Osteocyte (in vitro differentiated cells): ENCODE measurements at places on chromosomes 13 and 19.

DNA sequence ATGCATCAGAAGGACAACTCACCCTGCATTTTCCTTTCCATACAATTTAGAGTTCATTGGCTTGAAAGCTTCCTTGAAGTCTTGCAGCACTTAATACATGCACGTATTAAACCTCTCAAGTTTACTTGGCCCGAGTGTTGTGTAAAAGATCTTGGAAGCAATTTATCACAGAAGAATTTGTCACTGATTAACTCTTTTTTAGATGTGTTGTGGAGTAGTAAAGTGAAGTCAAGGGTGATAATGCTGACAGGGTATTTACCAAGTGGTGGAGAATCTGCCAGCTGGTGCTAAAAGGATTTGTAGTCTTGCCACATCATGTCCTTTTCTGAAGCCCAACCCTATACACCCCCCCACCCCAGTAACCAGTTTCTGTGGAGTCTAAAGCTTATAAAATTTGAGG, 421.0 kb upstream of the MIR17HG start:
- no peak for DNase-seq
- H3K4me3 ChIP-seq, result no peak overlapping the region
- no peaks in the 10 kb centered on the region for H3K36me3 ChIP-seq
- H3K27ac ChIP-seq, result no peak overlapping the region
- H3K4me1 ChIP-seq, result no peaks in the 10 kb centered on the region

DNA sequence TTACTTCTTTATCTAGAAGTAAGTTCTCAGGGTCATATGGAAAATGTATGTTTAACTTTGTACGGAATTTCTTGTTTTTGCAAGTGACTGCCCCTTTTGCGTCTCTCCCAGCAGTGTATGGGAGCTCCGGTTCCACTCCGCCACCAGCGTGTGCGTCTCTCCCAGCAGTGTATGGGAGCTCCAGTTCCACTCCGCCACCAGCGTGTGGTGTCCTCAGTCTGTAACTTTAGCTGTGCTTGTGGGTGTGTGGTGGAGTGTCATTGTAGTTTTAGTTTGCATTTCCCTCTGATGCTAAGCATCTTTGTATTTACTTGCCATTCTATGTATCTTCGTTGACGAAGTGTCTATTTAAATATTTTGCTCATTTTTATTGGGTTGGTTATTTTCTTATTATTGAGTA, 2.4 kb downstream of the CUL4A start:
- H3K27me3 ChIP-seq, result no peaks in the 10 kb centered on the region
- no peak overlapping the region for H3K27ac ChIP-seq
- peaks cover 11% of the 10 kb centered on the region for H3K36me3 ChIP-seq
- DNase-seq, result peak; percentile 67

GRCh38 chr19:42487032-42487797, 41.1 kb downstream of the CEACAM1 start:
- peaks cover 2% of the 10 kb centered on the region for H3K27me3 ChIP-seq
- no peak overlapping the region for H3K27ac ChIP-seq

DNA sequence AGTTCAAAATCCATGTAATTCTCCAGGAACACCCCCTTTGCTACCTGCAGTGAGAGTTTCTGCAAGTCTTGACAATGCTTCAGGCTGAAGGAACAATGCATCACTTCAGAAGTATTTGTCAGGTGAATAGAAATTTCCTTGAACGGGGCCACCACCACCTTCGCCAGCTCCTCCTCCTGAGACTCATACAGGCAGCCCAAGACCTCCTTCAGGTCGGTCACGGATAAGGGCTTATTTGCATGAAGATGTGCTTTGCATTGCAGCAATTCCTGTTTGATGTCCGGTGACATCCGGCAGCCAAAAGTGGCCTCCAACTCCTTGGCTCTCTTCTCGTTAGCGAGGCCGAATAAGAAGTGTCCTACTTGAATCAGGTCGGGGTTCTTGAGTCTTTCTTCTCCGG, 8.4 kb downstream of the NLRP7 start:
- no peak overlapping the region for H3K27ac ChIP-seq
- no peaks in the 10 kb centered on the region for H3K36me3 ChIP-seq
- H3K27me3 ChIP-seq, result no peaks in the 10 kb centered on the region

- H3K27ac ChIP-seq, result no peak overlapping the region
- H3K27me3 ChIP-seq, result no peaks in the 10 kb centered on the region
- DNase-seq, result no peak
- H3K4me1 ChIP-seq, result peaks cover 10% of the 10 kb centered on the region
- peak overlapping the region; percentile 54 for H3K4me3 ChIP-seq
- peaks cover 14% of the 10 kb centered on the region for H3K36me3 ChIP-seq
Observed at GRCh38 chr19:48290401-48290770, 20.5 kb downstream of the ZNF114 start.

DNA sequence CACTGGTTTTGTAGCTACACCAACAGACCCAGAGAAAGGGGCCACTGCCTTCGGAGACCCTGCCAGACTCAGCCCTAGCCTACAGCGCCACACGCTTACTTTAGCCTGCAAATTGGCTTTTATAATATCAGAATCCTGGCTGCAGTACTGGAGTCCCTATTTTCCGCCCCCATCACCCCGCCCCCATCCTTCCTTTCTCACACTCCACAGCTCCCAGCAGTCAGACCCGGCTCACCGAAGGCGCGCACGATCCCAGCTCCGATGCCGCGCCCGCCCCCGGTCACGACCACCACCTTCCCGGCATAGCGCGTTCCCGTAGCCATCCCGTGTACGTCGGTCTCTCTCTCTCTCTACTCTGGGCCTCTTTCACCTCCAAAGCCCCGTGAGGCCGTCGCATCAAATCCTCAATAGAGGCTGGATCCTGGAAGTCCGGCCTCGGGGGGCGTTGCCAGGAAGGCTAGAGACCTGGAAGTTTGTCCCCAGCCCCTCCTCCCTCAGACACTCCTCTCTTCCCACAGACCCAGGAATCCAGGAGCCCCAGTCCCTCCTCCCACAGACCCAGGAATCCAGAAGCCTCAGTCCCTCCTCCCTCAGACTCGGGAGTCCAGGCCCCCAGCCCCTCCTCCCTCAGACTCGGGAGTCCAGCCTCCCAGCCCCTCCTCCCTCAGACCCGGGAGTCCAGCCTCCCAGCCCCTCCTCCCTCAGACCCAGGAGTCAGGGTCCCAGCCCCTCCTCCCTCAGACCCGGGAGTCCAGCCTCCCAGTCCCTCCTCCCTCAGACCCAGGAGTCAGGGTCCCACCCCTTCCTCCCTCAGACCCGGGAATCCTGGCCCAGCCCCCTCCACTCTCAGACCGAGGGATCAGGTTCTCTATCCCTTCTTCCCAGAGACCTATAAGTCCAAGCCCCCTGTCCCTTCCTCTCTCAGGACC, at the start of gene HSD17B14:
Gene HSD17B14, minus strand, starts transcription at position 403 of the 929 bp plus-strand sequence. Its CDS starts 80 bp downstream, at position 323.
- H3K4me1 ChIP-seq, result peaks cover 23% of the 10 kb centered on the region
- peaks cover 17% of the 10 kb centered on the region for H3K36me3 ChIP-seq
- DNase-seq, result no peak
- H3K4me3 ChIP-seq, result peak within 1 kb of the TSS; percentile 92
- H3K27me3 ChIP-seq, result no peaks in the 10 kb centered on the region

- no peaks in the 10 kb centered on the region for H3K27me3 ChIP-seq
- DNase-seq, result no peak
- peak overlapping the region; percentile 80 for H3K27ac ChIP-seq
- H3K36me3 ChIP-seq, result no peaks in the 10 kb centered on the region
- peaks cover 76% of the 10 kb centered on the region for H3K4me1 ChIP-seq
Observed at GRCh38 chr13:106373989-106374572, 161.4 kb downstream of the EFNB2 start.

- H3K27ac ChIP-seq, result no peak within 1 kb of the TSS
- H3K36me3 ChIP-seq, result no peaks in the 10 kb centered on the region
- peaks cover 7% of the 10 kb centered on the region for H3K4me1 ChIP-seq
- H3K4me3 ChIP-seq, result peak within 1 kb of the TSS; percentile 52
Observed at GRCh38 chr19:17966550-17967256, at the start of gene KCNN1. TSS of gene KCNN1 (plus strand) at chr19:17967107. CDS start at chr19:17973889, 6,782 bp downstream.

- no peak for DNase-seq
- H3K27ac ChIP-seq, result no peak overlapping the region
- H3K27me3 ChIP-seq, result peaks cover 25% of the 10 kb centered on the region
- no peaks in the 10 kb centered on the region for H3K36me3 ChIP-seq
- peaks cover 2% of the 10 kb centered on the region for H3K4me1 ChIP-seq
- no peak overlapping the region for H3K4me3 ChIP-seq
Observed at GRCh38 chr13:77470986-77471385, 64.5 kb upstream of the SCEL start.
